Stimulated activated CD8-positive, alpha-beta memory T cell treated with anti-CD3 and anti-CD28 coated beads, Interleukin-7, amount 100 ng/mL, for 24 hours (primary cell): ENCODE measurements at places on chromosomes 11 and 22.

DNA sequence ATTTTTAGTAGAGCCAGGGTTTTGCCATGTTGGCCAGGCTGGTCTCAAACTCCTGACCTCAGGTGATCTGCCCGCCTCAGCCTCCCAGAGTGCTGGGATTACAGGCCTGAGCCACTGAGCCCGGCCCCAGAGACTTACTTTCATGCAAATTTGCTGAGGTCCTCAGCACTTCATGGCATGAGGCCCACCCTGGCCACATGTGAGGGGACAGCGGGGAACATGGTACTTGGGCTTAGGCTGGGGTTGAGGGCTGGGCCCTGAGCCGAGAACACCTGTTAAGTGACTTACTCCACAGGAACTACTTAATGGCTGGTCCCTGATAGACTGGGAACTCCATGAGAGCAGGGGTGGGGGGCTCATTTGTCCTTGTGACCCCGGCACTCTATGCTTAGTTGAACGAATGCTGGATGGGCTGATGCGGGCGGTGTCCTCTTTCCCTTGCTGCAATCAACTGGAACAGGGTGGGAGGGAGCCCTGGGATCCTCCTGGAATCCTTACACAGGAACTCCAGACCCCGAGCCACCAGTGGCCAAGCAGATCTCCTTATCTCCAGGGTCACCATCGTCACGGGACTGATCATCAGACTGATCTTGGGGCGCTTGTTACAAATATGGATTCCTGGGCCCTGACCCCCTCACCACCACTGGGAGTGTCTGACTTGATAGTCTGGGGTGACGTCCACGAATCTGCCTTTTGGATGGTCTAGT is 1.0 kb downstream of the VSIG10L2 start:
- DNase-seq: no peak

DNA sequence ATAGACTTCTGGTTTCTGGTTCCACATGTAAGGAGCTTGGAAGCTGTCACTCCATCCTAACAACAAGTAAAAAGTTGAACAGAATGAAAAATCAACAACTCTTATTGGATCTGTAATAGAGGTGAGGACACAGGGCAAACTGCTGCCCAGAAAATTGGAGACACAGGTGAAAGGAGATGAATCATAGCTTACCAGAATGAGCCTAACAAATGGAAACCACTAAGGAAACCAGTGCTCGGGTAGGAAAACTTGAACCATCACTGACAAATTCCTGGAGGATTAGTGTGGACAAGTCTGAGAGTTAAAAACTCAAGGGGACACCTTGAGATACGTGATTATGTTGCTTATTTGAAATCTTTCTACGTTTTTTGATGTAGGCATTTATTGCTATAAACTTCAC is 52.1 kb downstream of the GDPD4 start:
- DNase-seq: no peak

DNA sequence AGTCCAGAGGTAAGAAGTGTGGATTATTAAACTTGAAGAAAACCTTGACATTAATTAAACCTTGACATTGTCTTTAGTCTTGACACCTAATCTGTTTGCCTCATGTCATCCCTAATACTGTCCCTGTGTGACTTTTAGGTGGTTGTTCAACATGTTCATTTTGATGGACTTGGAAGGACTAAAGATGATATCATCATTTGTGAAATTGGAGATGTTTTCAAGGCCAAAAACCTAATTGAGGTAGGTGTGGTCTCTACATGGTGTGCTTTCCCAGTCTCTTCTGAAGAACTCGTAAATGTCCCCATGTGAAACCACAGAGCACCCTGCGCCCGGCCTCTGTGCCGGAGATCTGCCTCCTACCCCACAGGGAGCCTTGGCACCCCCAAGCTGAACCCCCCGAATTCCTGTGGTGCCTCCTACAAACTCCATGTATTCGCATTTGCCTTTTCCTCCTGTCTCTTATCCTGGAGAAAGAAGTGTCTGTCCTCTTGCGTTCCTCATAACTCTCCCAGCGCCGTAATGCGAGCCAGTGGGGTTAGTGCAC is 9.1 kb downstream of the SAMM50 start:
- no peak for DNase-seq

DNA sequence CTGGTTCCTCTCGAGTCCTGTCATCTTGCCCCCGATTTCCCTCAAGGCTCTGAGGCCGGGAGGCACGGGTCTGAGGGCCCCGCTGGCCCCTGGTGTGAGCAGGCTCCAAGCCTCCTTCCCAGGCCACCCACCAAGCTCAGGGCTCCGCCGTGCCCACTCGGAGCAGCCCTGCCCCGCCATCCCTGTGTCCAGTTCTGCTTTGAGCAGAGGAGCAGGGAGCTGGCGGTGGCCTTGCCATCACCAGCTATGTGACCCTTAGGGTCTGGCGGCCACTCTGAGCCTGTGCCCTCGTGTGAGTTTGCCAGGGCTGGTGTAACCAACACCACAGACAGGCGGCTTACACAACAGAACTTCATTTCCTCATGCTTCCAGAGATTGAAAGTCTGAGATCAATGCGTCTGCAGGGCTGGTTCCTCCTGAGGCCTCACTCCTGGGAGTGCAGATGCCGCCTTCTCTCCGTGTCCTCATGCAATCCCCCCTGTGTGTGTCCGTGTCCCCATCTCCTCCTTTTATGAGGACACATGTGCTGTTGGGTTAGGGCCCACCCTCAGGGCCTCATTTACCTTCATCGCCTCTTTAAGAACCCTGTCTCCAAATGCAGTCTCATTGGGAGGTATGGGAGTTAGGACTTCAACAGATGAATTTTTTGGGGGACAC is 36.5 kb upstream of the CELSR1 start:
- DNase-seq: no peak

- no peak for DNase-seq
Observed at GRCh38 chr22:42127606-42128005, 3.0 kb downstream of the CYP2D6 start.

- no peak for DNase-seq
Observed at GRCh38 chr11:126465573-126466188, 110.2 kb downstream of the ST3GAL4 start.

GRCh38 chr11:47495856-47496217 is 46.9 kb upstream of the RAPSN start:
- no peak for DNase-seq

GRCh38 chr11:27718346-27718862 is 18.1 kb upstream of the BDNF start:
- DNase-seq: no peak
